Renal cortex interstitium (tissue), 15 donors: ENCODE measurements at places on chromosomes 11 and 22.
A peak's percentile ranks its signal among the peaks of the same experiment; 100 is the strongest.

- no peak for DNase-seq
Measured at GRCh38 chr22:19125474-19126308, 3.5 kb upstream of the DGCR2 start.

DNA sequence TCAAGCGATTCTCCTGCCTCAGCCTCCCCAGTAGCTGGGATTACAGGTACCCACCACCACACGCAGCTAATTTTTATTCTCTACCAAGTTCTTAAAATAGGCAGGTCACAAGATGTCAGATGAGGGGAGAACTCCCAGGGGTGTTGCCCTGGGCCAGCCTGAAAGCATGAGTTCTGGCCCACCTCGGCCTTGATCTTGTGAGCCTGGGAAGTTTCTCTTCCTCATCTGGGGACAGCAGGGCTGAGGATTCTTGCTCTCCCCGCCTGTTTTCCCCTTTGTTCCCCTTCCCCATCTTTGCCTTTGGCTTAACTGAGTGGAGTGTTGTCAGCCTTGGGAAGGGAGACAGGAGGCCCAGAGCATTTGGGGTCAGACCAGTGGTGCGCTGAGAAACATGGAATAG, 3.5 kb downstream of the PDXP start:
- DNase-seq, result no peak

DNA sequence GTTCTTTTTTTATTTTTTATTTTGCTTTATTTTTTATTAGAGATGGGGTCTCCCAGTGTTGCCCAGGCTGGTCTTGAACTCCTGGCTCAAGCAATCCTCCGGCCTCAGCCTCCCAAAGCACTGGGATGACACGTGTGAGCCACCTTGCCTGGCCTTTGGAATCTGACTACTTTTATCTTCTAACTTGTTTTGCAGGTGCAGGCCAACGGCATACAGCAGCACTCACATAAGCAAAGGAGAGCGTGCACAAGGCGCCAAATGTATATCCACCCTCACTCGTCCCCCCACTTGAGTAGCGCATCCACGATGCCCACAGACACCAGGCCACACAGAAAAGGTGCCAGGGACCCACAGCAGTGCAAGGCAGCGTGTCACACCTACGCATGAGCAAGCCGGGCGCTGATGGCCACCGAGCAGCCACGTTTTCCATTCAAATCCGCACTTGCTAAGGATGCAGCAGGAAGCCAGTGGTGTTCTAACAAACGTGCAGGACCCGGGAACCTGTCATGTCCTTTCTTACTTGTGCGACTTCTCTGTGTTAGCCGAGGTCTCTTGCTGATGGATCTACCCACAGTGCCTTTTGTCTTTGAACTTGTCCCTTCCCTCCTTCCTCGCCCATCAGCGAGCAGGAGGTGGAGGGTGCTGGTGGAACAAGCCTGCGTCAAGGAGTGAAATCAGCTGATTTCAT, 5.9 kb downstream of the ASCL2 start:
- DNase-seq, result no peak

DNA sequence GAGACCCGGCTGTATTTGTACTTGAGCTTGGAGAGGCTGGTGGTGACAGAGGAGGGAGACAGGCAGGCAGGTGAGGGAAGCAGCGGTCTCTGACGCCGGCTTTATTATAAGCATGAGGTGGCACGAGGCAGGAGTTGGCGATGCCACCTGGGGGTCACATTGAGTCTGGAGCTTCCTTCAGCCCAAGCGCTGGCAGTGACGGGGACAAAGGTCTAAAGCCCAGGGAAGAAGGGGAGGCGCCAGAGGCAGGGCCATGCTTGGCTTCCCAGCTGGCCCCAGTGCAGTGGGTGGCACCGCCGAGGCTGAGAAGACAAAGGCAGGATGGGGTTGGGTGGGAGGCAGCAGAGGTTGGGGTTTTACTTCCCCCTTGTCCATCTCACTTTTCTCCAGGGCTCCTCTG, 4.5 kb downstream of the FXYD2 start:
- no peak for DNase-seq

DNA sequence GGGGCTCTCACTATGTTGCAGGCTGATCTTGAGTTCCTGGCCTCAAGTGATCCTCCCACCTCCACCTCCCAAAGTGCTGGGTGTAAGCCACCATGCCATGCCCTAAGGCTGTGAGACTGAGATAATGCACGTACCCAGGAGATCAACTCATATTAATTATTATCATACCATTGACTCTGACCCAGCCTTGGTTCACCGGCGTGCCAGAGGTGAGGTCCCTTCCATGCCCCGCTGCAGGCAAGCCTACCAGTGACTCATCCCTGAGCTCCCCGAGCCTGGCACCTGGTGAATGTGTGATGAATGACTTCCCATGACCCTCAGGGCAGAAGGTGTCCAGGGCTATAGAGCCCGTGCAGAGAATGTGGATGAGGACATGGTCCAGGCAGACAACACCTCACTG, 12.1 kb downstream of the GAL3ST1 start:
- no peak for DNase-seq

DNA sequence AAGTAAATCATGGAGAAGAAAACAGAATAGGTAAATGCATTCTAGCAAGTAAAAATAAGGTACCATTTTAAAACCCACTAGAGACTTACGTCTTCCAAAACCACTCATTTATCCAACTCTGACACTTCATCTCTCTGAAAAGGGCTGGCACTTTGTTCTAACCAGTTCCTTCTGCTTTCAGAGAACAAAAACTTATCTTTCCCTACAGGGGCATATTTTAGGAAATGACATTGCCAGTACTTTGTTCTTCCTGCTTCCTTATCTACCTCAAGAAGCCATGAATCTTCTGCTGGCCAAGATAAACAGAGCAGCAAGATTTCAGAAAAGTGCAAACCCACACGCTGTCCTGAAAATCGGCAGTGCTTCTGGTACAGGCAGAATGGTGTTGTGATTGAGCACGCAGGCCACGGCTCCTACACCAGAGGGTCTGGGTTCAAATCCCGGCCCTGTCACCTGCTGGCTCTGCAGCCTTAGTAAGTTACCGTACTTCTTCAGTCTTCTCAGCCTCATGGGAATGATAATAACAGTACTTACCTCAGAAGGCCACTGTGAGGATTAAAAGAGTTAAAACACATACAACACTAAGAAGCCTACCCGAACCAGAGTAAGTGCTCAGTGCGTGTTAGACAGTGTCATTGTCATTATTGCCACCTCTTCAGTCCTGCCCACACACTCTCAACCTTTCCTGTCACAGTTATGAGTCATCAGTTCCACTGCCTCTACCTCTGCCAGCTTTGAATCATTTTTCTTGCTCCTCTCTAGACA, 11.0 kb downstream of the MPZL3 start:
- DNase-seq, result no peak

DNA sequence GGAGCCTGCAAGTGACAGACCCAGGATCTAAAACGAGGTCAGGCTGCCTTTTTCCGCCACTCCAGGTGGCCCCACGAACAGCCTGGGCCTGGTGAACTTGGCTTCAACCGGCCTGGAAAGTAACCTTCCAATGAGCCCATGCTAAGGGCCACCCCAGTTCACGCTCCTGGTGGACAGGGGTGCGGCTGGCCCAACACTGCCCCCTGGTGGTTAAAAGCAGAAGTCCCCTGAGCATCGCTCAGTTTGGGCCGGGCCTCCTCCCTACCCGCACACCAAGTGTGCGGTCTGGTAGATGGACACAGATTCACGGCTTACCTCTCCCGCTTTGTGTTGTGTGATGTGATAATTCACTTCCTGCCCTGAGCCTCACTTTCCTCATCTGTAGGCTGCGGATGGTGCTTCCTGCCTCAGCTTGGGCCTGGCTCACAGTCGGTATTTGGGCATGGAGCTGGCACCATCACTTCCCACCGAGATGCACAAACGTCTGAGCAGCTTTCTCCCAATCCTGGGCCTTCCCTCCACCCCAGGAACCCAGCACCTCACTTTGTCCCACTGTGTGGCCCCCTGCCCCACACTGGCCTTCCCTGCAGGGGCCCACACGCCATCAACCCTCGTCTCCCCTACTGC, 13.7 kb upstream of the SEC14L3 start:
- no peak for DNase-seq

GRCh38 chr11:68551223-68551622, 90.7 kb downstream of the PPP6R3 start:
- no peak for DNase-seq

GRCh38 chr22:32793589-32793988, 7.9 kb upstream of the TIMP3 start:
- no peak for DNase-seq

- DNase-seq, result no peak
Measured at GRCh38 chr11:130525307-130525706, 76.9 kb downstream of the ADAMTS15 start.

DNA sequence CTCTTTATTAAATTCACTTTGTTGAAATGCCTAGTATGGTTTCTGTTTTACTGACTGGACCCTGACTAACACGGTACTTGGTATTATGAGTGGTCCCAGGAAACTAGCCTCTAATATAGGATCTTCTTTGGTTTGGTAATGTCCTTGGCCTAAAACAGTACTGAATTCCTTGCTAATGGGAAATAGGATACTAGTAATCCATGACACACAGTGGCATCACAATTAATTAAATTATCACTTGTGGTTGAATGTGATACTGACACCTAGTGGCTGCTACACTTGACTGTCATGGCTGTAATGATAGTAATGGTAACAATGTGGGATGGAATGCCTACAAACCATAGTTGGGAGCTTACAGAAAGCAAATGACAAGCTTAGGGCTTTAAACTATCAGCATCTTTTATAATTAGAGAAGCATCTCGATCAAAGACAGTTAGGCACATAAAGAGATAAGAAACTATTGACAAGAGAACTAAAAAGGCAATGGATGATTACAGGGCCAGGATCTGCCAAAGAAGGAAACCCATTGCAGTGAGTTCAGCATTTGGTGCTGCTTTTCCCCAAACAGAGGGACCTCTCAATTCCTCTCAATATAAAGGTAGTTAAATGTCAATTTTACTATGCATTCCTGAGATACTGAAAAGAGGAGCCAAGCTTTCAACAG, 8.6 kb downstream of the DNHD1 start:
- peak; percentile 43 for DNase-seq

DNA sequence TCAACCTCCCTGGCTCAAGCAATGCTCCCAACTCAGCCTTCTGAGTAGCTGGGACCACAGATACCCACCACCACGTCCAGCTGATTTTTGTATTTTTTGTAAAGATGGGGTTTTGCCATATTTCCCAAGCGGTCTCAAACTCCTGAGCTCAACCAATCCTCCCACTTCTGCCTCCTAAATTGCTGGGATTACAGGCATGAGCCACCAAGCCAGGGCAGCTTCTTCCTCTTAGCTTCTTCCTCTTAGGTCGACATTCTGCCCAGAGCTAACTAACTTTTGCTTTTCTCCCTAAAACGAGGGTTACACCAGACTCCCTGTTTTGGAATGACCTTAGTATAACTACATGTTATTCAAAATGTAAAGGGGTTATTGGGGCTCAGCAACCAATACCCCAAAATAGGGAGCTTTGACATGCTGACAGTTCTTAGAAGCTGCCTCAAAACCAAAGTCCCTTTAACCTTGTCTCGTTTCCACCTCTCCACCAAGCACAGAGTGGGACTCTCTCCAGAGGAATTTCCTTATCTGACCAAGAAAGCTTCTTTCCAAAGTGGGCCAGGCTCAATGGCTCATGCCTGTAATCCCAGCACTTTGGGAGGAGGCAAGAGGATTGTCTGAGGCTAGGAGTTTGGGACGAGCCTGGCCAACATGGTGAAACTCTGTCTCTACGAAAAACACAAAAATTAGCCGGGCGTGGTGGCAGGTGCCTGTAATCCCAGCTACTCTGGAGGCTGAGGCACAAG, 7.0 kb downstream of the HPS5 start:
- DNase-seq, result no peak

DNA sequence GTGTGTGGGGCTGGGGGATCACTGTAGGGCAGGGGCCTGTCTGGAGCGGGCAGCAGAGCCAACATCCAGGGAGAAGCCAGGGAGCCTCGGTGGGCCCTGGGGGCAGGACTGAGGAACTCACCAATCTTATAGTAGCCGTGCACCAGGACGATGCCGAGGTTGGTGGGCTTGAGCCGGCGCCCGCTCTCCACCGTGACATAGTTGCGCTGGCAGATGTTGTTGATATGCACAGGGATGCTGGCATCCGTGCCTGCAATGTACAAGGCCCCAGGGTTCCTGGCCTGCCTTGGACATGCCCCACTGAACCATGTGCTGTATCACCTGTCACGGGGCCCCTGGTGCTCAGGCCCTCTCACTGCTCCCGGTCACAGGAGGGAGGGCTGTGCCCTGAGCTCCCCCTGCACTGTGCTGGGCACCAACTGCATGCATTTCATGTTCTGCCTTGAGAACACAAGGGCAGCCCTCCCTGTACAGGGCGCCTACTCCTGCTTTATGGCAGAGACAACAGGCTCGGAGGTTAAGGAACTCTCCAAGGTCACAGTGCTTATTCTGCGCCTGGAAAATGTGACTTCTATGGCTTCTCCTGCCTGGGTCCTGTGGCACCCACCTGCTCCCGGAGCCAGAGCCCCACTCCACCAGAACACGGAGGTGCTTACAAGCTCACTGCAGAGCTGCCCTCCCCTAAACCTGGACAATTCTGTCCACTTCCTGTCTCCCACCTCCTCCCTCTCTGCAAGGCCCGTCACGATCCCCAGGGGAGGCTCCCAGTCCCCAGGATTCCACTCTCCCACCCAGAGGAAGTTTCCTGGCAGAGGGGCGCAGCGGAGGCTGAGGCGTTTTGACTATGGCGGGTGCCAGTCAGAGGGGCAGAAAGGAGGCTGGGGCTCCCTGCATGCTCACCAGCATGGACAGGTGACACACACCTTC, 7.8 kb upstream of the PPM1F start:
- DNase-seq, result no peak
